H7 (cell line): ENCODE measurements at places on chromosomes 1 and 21.

- DNase-seq: no peak
These were observed 49.0 kb downstream of the MAP3K21 start for GRCh38 chr1:233376382-233377110.

GRCh38 chr1:197544553-197544952, 230.7 kb downstream of the DENND1B start:
- DNase-seq: no peak

DNA sequence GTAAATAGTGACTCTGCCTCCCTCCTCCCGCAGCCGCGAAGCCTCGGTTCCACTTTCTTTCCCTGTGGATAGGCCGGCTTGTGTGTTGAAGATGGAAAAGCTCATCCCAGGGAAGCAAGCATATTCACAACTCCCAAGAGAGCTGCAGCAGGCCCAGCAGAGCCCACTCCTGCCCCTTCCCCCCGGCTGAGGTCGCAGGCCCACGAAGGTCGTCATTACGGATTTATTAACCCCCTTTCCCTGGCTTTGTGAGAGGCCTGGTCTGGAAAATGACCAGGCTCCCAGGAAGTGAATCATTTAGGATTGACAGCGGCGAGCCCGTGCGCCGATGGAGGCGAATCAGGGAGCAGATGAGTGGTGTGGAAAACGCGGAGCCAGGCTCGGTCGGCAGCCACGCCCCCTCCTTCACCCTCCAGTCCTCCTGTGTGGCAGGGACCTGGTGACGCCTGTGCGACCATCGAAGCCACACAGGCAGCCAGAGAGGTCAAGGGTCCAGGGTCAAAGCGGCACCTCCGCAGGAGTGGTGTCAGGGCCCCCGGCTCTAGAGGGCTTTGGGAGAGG, 93.4 kb downstream of the PRDM16 start:
- no peak for DNase-seq

DNA sequence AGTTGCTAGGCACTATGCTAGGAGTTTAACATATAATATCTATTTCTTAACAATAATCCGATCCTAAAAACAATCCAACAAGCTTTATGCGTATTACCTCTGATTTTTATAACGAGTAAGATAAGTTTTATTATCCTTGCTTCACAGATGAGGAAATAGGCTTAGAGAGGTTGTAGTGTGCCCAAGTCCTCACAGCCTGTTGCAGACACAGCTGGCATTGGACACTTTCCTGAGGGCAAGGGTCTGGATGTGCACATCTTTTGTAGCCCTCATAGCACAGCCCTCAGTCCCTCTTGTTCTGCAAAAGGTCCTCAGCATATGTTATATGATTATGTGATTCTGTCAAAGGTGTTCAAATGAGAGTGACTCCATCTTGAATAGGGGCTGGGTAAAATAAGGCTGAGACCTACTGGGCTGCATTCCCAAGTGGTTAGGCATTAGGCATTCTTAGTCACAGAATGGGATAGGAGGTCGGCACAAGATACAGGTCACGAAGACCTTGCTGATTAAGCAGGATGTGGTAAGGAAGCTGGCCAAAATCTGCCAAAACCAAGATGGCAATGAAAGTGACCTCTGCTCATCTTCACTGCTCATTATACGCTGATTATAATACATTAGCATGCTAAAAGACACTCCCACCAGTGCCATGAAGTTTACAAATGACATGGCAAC, 75.7 kb upstream of the F3 start:
- no peak for DNase-seq

DNA sequence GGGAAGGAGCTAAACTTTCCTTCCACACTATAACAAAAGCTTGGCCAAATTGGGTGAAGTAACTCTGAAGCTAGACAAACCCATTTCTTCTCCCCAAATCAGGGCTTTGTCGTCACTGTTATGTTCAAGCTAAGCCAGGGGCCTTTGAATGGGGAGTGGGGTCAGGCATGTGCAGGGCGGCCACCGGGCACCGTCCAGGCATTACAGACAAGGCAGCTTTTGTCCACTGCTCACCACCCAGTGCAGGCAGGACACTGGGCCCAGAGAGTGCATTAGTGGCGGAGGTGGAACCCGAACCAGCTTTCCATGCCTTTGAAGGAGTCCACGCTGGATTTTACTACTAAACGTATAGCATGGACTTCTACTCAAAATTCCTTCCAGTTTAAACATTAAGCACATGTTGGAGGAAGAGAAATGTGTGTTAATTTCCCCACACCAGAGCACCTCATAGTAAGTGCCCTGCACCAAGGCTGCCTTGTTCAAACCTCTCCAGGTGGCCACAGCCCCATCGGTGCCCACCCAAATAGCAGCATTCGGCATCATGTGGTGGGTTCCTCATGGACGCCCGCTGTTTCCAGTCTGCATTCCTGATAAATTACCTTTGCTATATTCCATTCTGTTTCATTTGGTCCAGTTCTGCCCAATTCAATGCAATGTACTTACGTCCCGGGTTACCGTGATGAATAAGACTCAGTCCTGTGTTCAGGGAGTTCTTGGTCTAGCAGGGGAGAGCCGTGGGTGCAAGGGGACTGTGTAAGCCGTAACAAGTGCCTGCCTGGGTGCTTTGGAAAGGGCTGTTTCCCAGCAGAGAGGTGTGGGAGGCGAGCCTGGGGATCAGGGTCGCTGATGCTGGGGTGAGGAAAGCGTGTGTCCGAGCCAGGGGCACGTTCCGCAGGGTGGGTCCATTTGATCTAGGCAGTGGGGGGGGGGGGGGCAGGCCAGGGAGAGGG, 1.6 kb downstream of the UBASH3A start:
- DNase-seq: no peak

GRCh38 chr21:40567501-40567900, 279.5 kb downstream of the DSCAM start:
- no peak for DNase-seq

DNA sequence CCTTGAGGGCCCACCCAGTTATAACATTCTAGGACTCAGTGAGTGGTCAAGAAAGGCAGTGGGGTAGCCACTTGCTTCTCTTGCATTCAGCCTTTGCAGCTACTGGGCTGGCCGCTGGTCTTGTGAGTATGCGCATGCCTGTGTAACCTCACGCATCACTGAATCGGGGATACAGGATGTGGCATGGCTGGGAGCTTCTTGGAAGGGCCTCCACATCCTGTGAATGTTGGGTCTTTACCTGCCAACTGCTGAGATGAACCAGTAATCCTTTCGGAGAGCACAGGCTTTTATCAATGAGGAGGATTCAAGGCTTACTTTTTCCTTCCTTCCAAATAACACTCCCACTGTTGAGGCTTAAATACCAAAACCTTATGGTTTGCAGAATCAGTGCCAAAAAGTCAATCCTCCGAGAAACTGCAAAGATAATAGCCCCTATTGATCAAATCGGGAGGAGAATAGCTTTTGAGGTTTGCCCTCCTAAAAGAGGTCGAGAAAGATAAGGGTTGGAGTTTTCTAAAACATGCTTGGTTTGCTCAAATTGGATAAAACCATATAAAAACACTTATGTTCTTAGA, 198.9 kb upstream of the UBE2U start:
- no peak for DNase-seq

GRCh38 chr1:147247656-147248238, 5.3 kb downstream of the CHD1L start:
- DNase-seq: no peak

DNA sequence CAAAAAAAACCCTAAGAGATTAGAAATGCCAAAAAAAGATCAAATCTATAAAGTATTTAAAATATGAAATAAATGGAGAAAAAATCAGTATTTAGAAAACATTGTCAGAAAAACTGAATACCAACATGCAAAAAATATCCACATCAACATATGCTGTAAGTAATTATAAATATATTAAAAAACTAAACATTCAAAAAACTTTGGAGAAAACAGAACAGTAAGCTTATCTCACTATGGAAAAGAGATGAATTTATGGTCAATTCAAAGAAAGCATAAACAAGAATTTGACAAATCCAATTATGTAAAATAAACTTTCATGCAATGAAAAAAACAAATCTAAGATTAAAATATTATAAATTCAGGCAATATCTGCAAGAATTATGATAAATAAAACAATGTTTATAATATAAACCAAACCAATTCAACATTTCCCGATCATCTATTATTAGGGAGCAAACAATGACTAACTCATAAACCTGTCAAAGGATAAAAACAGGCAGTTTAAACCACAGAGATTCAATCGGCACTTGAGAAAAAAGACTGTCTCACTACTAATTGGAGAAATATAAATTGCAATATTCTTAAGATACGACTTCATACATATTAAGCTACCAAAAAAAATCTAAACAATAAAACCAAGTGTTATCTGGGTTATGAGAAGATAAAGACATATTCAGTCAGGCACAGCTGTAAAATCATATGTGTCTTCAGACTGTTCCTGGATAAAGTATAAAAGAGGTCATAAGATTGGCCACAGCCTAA, 21.8 kb downstream of the EYA3 start:
- no peak for DNase-seq

DNA sequence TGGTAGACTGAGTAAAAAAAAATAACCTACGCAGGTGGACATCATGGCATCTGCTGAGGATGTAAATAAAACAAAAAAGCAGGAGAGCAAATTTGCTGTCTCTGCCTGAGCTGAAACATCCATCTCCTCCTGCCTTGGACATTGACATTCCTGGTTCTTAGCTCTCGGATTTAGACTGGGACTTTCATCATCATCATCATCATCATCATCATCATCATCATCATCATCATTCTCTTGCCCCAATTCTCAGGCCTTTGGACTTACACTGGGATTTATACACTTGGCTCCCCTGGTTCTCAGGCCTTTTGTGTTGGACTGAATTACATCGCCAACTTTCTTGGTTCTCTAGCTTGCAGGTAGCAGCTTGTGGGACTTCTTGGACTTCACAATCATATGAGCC, 308.4 kb upstream of the BEND5 start:
- DNase-seq: no peak

- DNase-seq: no peak
These were observed 477.6 kb downstream of the SETD4 start for GRCh38 chr21:35582731-35583130.

DNA sequence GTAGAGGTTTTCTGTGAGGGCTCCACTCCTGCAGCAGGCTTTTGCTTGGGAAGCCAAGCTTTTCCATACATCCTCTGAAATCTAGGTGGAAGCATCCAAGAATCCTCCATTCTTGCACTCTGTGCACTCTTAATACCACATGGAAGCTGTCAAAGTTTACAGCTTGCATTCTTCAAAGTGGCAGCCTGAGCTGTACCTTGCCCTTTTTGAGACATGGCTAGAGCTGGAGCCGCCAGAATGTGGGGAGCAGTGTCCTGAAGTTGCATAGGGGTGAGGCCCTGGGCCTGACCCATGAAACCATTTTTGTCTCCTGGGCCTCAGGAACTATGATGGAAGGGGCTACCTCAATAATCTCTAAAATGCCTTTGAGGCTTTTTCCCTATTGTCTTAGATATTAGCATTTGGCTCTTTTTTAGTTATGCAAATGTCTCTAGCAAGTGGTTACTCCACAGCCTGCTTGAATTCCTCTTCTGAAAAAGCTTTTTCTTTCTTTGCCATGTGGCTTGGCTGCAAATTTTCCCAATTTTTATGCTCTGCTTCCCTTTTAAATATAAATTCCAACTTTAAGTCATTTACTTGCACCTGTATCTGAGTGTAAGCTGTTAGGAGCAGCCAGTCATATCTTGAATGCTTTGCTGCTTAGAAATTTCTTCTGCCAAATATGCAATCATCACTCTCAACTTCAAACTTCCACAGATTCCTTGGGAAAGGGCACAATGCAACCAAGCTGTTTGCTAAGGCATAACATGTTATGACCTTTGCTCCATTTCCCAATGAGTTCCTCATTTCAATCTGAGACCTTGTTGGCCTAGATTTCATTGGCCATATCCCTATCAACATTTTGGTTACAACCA, 92.1 kb upstream of the ARTN start:
- no peak for DNase-seq

DNA sequence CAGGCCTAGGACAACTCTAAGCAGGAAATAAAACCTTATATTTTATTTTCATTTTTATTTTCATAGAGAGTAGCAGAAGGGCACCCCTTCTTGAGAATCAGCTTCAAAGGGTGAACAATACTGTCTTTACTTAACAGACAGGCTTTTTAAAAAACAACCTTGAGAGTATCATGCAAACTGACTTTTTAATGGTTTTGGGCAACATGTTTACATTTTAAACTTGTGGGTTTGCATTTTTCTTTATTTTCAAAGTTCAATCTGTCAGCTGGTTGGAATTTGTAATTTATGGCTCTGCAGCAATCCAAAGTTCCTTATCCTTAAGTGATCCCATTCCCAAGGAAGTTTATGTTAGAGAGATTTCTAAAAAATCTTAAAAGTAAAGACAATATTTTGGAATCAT, 392.3 kb upstream of the ADAMTS5 start:
- DNase-seq: no peak

DNA sequence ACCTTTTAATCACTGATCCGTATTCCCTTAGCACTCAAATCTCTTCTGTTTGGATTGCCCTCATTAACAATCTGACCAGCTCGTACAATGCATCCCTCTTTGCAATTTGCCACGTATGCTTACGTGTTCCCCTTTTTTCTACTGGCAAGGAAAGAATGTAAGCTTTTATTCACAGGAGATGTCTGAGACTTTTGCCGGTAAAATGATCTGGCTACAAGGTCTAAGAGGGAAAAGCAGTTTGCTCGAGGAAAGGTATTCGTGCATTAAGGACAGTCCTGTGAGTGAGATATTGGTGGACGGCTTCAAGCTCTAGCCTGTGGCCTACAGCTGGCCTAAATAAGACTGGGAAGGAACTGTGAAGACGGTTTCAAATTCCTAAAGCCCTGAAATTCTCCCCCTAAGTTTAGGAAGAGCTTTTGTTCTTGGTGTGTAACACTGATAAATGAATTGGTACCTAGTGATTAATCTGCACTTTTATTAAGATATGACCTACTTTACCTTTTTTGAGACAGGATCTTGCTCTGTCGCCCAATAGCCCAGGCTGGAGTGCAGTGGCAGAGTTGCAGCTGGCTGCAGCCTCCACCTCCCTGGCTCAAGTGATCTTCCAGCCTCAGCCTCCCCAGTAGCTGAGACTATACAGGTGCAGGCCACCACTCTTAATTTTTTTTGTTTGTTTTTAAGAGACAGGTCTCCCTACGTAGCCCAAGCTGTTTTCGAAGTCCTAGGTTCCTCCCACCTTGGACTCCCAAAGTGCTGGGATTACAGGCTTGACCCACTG, 895 bp upstream of the UBR4 start:
- peak; percentile 20 for DNase-seq

GRCh38 chr1:150572918-150573647, 6.3 kb downstream of the MCL1 start:
- no peak for DNase-seq
